NCI-H187 treated with DMSO at 0.1 percent for 48 hours (cell line): ENCODE measurements at places on chromosomes 4 and X.

GRCh38 chr4:66340286-66340893 is 670.1 kb upstream of the EPHA5 start:
- no peak for DNase-seq

- DNase-seq: no peak
These were observed 112.7 kb downstream of the PPP4R3C start for GRCh38 chrX:27350476-27350875.

DNA sequence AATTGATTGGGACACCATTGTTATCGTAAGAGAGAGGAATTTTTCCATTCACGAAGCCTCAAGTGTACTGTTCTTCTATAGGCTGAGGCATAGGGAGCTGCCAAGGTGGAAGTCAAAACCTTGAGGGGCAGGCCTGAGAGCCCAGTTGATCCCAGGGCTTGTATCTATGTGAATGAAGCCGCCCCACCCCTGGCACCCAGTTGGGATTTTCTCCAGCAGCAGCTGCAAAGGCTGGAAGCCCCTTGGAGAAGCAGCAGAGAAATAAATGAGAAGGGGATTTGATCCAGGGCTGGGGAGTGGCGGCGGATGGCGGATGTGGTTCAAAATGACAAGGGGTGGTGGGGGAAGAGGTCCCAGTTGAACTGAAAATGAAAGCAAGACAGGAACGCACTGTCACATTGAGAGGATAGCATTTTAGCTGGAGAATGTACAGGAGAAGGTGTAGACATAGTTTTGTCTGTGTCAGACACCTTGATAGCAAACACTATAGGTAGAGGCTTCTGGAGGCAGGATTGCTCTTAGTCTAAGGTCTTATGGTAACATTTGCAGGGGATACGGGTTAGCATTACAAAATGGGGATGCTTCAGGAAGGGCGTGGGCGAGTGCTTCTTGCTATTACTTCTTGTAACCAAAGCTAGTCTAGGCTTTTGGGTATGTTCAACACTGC is 32.6 kb downstream of the DOCK11 start:
- no peak for DNase-seq

GRCh38 chr4:48639807-48640206 is 140.3 kb downstream of the FRYL start:
- DNase-seq: no peak

DNA sequence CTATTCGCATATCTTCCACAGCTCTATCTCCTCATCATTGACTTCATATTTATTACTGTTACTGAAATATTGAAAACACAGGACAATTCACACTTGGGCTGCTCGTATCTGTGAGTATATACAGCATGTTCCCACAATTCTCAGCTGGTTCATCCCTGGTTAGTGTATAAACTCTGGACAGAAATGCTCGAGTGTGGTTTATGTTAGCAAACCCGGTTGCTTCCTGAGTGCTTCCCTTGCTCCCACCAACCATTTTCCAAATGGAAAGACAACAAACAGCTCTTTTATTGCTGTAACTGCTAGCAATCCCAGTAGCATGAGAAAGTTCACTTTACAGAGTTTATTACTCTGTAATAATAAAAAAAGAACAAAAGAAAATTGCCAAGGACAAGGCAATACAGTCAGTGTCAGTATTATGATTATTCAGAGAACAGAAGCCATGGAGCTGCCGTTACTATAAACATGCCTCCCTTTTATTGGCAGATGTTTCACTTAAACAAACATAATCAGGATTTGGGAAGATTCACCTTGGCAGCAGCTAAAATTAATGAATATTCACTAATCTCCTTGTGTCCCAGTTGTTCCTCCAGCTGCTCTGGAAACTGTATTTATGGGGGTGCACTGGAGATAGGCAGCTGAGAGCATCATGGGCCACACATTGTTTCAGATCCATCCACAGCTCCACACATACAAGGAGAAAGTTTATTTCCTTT is 134.1 kb upstream of the GUCY1A1 start:
- DNase-seq: no peak

- no peak for DNase-seq
These were observed 55.2 kb upstream of the TBC1D9 start for GRCh38 chr4:140811429-140811828.

- no peak for DNase-seq
These were observed 1080.5 kb upstream of the TENM3 start for GRCh38 chr4:181162676-181163075.

DNA sequence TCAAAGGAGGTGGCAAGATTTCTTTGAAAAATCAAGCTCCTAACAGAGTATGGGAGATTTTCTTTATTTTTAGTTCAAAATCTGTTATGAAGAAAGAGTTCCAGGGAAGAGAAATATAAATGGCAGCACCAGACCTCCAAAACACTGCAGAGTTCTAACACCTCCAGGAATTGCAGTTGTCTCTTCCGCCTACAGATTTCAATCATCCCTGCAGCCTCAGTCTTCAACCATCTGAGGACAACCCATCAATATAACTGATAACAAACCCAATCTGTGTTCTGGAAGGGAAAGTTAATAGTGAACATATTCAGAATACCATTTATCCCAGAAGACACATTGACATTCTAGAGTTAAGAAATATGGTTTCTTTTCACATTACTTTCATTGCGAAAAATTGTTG is 296.1 kb downstream of the ARAP2 start:
- DNase-seq: no peak

DNA sequence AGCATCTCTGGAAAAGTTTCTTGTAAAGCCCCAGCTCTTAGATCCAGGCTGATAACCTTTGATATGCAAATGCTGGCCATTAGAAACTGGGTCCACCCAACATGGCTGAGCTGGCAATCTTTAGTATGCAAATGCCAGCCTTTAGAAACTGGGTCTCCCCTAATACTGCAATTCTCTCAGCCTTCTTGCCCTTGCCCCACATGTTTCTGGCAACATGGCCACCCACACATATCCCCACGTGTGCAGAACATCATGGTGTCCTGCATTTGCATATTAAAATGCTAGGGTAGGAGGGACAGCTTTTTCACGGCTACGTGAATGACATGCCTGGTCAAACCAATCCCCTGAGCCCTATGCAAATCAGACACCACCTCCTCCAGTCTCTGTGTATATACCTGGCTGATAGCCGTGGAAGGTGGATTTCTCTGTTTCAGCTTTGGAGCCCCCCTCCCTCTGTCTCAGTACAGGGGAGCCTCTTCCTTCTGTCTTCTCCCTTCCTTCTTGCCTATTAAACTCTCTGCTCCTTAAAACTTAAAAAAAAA is 344.0 kb upstream of the NWD2 start:
- no peak for DNase-seq

GRCh38 chrX:574830-575229 is 55.8 kb upstream of the SHOX start:
- no peak for DNase-seq

DNA sequence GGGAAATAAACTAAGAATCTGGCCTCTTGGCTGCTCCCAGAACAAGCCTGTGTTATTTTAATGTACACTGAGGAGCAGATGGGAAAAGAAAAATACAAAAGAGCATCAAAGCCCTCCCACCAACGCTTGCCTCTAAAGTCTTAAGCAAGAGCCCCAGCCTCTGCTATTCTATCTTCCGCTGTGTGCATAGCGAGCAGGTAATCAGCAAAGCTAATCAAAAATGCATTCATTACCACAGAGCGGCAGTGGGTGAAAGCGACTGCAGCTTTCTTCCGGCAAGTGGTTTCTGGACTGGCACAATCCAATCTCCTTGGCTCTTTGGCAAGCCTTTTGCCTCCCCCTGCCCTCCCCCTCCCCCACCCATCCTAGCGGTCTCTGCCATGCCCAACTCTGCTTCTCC is 13.5 kb upstream of the GRIA3 start:
- no peak for DNase-seq

- DNase-seq: no peak
These were observed 63.8 kb upstream of the HPRT1 start for GRCh38 chrX:134396174-134396573.

- no peak for DNase-seq
These were observed 158.7 kb downstream of the DCHS2 start for GRCh38 chr4:154332681-154333421.

- no peak for DNase-seq
These were observed 62.0 kb downstream of the PHKA1 start for GRCh38 chrX:72652082-72652481.

DNA sequence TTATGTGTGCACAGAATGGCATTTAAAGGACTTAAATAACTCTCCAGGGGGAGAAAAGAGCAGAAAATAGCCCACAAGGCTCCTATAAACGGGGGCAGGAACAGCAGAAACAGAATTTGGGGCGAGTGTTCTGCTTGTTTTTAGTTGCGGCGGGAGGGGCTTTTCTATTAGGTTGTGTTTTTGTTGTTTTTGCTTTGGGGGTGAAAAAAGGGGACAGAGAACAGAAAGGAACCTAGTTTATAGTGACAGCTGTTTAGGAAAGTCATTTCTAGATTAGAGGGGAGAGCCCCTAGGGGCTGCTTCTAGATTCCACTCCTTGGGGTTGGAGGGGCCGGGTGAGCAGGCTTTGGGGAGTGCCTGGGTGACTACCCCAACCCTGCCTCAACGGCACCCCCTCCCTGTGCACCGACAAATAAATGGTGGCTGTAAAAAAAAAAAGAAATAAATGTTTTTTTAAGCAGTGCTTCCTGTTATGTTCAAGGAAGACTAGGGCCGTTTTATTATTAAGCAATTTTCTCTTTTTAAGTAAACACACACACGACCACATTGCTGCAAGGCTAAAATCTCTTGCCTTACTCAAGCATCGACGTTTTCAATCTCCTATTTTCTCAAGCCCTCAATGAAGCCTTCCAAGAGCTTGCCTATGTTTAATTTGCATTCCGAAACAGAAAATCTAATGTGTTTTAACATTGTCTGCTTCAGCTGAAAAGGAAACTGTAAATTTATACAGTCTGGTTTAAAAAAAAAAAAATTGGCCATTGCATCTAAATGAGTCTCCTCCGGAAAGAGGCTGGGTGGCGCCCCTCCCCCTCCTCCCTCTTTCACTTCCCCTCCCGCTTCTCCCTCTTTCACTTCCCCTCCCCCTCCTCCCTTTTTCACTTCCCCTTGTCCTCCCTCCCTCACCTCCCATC is 123.3 kb upstream of the TBL1X start:
- no peak for DNase-seq

GRCh38 chrX:40867352-40867751 is 132.0 kb upstream of the MED14 start:
- DNase-seq: no peak

DNA sequence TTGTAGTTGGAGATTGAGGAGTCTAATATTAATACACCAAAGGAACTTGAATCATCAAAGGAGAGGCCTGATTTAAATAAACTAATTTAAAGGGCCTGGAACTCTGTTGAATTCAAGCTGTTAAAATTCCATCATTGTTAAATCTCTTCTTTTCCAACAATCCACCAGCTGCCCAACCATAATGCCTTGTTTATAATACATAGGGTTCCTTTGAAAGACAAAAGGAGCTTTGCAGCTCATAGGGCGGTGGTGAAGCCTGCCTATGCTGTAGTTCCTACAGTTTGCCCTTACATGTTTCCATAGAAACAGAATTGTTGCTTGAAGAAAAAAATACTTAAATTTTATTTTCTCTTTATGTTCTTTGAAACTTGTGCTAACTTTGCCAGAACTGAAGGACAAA is 102.8 kb downstream of the GLUD2 start:
- DNase-seq: no peak

DNA sequence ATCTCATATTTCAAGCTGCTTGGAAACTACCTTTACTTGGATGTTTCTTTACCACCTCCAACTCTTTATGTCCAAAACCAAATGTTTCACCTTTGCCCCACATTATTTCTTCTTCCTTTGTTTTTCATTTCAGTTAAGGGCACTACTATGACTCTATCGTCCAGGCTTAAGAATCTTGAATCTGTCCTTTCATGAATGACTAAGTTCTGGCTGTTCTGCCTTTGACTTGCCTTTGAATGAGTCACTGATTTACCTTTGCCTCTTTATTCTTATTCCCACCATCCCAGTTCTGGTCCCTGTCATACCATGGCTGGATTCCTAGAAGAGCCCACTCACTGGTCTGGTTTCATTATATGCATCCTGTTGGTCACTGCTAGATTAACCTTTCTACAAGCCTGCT is 30.6 kb upstream of the PLAC1 start:
- DNase-seq: no peak

DNA sequence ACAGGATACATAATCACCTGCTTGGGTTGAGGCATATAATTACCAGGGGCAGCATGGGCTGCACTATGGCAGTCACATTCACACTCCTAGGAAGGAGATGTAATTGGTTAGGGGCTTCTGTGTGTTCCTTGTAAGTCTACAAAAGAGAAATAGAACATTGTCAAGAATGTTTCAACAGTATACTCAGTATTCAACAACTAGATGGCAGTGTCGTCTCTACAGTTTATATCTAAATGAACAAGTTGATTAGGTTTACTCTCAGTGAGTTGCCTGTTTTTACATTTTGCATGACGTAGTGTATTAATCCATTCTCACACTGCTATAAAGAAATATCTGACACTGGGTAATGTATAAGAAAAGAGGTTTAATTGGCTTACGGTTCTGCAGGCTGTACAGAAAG is 50.5 kb upstream of the RAB33B start:
- DNase-seq: no peak

DNA sequence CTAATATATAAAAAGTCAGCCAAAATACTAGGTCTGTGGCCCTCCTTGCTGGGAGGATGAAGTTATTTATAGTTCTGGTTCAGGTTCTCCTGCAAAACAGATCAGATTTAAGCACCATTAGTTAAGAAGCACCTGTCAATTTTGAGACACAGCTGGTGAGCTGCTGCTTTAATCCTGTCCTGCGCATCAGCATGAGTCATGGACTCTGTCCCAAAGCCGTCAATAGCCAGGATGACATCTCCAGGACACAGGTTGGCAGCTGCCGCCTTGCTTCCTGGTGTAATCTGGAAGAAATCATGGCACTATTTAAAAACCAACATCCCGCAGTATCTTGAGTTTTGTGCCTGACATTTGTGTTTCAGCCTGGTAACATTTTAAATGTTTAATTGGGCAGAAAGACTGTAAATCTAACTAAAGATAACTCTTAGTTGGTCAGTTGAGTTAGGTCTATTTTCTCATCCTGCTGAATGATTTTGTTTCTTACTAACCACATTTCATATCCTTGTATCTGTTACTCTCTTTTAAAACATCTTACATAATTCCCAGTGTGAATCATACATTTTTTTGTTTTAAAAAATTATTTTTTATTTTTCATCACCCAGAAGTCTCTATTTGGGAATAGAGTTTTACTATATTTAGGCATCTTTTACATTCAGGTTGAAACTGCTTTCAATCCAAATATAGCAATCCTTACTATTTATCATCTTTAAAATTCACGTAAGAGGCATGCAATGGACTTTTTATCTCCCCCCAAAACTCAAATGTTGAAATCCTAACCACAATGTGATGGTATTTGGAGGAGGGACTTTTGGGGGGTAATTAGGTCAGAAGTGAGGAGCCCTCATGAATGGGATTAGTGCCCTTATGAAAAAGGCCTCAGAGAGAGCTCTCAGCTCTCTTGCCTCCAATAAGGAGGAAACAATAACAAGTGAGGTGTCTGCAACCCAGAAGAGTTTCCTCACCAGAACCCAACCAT is 10.1 kb downstream of the PDLIM3 start:
- no peak for DNase-seq

DNA sequence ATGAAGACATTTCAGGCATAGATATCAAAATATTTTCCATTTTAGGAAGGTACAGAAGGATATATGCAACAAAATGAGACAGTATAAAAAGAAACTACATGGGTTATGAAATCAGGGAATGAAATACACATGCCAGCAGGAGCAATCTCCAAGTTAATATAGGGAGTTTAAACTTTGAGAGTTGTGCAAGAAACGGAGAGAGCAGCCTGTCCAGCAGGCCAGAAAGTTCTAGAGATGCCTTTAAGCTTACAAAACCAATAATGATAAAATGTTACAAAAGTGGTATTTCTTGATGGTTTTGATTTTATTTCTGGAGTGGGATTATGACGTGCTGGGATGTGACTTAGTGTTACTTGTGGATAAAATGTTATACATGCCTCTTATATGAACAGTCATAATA is 2047.9 kb downstream of the ARAP2 start:
- DNase-seq: no peak
